Activated T-cell treated with anti-CD3 and anti-CD28 coated beads, Interleukin-2, amount 50 U/mL, for 48 hours (primary cell): ENCODE measurements at places on chromosomes 16 and 17.

DNA sequence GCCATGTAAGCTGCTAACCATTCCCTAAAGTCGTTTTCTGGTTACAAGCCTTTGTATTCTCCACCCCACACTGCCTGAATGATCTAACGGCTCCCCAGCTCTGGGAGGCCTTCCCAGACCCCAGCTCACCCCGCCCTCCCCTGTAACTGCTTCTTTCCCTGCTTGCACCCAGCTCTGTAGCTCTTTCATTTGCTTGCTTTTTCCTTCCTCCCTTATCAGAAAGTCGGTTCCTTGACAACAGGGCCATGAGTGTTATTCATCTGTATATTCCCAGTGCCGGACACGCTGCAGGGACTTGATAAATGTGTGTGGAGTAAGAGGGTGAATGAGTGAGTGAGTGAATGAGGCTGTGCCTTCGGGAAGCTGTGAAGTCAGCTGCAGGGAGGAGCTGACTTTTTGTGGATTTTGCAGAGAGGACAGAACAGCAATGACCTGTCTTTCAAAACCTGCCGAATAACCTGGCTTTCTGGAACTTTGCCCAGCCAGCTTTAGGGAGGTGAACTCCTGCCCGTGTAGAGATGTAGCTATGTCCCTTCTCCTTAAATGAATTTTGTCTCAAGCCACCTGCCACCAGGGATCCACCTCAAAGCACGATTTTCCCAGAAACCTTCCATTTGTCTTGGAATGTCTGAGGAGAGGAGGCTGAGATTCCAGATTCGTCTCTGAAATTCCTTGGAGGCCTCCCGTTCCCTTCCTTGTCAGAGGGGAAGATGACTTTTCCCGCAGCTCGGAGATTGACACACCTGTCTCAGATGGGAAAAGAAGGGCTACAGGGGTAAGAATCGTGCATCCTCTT is 20.0 kb upstream of the CACNG4 start:
- no peak for DNase-seq

- DNase-seq = no peak
Observed at GRCh38 chr17:35337364-35337763, 36.1 kb downstream of the SLFN11 start.

- no peak for DNase-seq
Observed at GRCh38 chr16:87196661-87197060, 120.5 kb downstream of the C16orf95 start.

GRCh38 chr17:62937606-62938005 is 28.4 kb upstream of the TANC2 start:
- DNase-seq = no peak

DNA sequence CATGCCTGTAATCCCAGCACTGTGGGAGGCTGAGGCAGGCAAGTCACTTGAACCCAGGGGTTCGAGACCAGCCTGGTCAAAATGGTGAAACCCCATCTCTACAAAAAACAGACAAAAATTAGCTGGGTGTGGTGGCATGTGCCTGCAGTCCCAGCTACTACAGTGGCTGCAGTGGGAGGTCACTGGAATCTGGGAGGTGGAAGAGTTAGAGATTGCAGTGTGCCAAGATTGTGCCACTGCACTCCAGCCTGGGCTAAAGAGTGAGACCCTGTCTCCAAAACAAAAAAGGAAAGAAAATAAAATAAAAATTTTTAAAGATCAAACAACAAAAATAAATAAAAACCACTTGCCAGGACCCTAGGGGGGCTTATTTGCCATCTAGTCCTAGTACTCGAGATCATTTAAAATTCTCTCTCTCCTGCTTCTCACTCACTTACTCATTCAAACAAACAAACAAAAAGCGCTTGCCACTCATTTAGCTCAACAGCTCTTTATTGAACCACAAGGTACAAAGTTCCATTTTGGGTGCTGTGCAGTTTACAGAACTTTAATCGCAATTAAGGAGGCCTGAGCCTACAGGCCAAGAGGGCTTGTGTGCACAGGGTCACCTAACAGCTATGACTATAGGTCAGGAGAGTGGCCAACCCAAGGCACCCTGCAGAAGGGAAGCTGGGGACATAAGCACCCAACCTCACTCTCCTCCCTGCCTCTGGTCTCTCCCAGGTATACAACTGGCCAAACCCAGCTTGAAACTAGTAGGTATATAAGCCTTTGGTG is 4.4 kb downstream of the CHD9NB start:
- DNase-seq = no peak

DNA sequence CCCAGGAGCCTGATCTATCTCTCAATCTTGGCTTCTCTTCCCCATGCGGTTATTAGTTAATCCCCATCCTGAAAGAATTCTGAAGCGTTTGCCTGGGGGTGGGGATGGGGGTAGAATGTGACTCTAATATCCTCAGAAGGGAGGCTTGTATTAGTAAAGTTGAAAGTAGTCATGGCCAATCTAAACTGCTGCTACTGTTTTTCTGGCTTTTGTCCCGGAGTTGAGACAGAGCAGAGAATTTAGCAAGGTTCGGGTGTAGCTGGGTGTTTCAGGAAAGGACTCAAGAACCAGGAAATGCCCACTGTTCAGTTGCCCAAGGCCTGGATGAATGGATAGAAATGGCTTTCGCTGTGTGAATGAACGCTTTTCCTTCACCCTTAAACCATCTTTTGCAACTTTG is 17.6 kb upstream of the ITGAM start:
- DNase-seq = no peak

DNA sequence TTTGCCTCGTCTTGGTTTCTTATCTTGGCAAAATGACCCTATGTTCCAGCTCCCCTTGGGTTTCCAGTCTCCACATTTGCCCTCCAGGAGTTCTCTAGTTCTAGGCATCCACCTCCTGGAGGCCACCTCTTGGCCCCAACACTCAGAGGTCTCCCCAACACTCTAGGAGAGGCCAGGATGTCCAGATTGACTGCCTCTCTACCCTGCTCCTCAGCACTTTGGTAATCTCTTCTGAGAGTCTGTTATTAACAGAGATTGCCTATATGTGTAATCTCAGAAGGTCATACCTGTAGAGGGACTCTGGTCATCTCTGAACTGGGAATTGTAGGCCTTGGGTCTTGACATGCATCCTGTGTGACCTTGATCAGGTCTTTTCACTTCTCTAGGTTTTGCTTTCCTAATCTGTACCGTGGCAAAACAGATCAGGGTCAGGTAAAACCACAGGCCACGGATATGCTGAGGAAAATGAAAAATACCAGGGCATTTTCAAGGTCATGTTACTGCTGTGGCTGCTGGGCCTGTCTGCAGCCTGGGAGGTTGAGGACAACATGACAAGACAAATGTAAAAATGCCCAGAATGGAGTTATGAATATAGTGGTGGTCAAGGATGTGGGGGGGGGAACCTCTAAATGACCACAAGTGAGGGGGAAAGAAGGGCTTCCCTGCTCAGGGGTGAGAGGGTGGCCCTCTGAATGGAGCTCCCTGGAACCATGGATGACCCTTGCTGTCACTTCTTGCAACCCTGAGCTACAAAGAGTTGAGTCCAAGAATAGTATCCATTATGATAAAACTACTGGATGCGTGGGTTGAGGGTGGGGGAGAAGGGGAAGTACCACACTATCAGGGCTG is 5.0 kb upstream of the CCL4L2 start:
- DNase-seq = no peak

- DNase-seq = peak; percentile 19
Observed at GRCh38 chr16:55900616-55901393, 25.6 kb upstream of the CES5A start.

GRCh38 chr17:66255112-66255511 is 25.9 kb upstream of the APOH start:
- DNase-seq = no peak

GRCh38 chr17:48492401-48493298 is 38.2 kb downstream of the HOXB1 start:
- DNase-seq = peak; percentile 71

- DNase-seq = peak; percentile 57
Observed at GRCh38 chr16:17343028-17343427, 127.7 kb downstream of the XYLT1 start.
